Neural crest cell (in vitro differentiated cells): ENCODE measurements at places on chromosomes 6 and 20. TPM values are rescaled to one million over a fixed set of nuclear protein-coding genes. Genes with fewer than 3 reads are reported as not detected.
A peak's percentile ranks its signal among the peaks of the same experiment; 100 is the strongest.

GRCh38 chr6:44829836-44830235 is 442.3 kb downstream of the CDC5L start:
- no peak for DNase-seq

DNA sequence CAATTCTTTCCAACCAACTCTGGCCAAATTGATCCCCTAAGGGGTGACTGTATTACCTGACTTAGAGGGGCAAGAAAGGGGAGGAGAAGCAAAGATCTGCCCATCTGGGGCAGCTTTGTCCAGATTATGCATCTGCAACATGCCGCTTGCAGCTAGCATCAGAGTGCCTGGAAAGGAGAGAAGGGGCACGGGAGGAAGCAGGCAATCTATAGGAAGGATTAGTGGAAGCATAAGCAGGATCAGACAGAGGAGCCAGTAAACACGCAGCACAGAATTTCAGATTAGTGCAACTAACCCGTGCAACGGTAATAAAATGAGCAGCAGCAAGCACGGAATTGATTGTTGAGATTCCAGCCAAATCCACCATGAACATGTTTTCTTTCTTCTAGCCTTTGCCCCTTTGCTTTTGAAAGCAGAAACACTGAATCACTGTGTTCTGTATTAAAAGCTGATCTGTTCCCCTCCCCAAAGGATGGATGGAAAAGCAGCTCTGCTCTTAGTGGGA is 643.6 kb upstream of the CHD6 start:
- no peak for DNase-seq

GRCh38 chr6:163806755-163807499 is 392.4 kb downstream of the QKI start:
- DNase-seq = no peak

- no peak for DNase-seq
Measured at GRCh38 chr6:30135757-30136156, at the start of gene TRIM40. TRIM40 (plus strand) TSS chr6:30136140; CDS start chr6:30137037, 897 bp downstream.

GRCh38 chr6:54805077-54805476 is 41.5 kb upstream of the FAM83B start:
- no peak for DNase-seq

DNA sequence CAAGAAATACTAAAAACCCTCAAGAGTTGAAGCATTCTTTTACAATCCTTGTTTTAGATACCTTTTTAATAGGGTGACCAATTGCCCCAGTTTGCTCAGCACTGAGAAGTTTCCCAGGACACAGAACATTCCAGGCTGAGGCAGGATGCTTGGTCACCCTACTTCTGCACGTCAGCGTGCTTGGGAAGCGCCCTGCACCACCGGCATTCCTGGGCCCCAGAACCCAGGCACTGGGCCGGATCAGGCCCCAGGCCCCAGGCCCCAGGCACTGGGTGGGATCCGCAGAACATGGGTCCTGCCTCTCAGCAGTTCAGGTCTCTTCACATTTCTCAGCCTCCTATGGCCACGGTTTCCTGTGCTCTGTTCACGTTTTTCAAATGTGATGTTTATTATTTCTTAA is 213.8 kb upstream of the QKI start:
- DNase-seq = no peak

The PRL gene
- total RNA-seq = not detected in 2 replicates

GRCh38 chr20:46709459-46710152 is at the start of gene SLC2A10:
SLC2A10 (plus strand) TSS chr20:46709649; CDS start chr20:46709737, 88 bp downstream.
- peak; percentile 65 for DNase-seq

The SLC22A2 gene
- total RNA-seq = not detected in 2 replicates

DNA sequence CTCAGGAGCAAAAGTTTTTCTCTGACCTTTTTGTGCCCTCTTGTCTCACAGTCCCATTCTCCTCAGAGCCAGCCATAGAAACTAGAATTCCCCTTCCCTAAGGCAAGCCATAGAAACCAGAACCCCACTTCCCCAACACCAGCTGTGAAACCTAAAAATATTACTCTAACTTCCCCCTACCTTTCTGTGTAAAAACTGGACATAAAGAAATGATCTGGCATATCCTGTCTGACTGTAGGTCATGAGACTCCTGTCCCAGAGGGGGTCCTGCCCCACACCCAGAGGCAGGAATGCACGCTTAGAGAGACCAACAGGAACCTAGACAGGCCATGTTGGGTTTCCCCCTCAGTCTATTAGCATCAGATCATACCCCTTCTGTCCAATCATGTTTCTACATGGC is 140.6 kb upstream of the SLC22A16 start:
- no peak for DNase-seq

DNA sequence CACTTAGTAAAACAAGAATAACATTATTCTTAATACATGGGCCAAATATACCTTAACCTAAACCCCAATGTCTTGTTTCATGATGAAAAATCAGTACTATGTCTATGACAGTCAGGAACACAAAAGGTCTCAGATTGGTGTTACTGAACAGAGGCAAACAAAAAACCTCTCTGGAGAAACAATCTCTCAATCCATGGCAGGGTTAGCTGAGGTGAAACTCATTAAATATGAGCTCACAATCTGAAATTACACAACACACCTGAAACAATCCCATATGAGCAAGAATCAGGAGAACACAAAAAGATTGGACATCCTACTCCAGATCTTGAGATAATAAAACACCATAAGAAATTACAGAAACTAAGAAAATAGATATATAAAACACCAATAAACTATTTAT is 6.5 kb upstream of the SLC17A4 start:
- no peak for DNase-seq

The LTB gene
- not detected in 2 replicates for total RNA-seq

The EEF1E1 gene
- total RNA-seq = 49.9 and 53.2 TPM in 2 replicates

The ZSCAN26 gene
- 15.0 and 19.8 TPM in 2 replicates for total RNA-seq

DNA sequence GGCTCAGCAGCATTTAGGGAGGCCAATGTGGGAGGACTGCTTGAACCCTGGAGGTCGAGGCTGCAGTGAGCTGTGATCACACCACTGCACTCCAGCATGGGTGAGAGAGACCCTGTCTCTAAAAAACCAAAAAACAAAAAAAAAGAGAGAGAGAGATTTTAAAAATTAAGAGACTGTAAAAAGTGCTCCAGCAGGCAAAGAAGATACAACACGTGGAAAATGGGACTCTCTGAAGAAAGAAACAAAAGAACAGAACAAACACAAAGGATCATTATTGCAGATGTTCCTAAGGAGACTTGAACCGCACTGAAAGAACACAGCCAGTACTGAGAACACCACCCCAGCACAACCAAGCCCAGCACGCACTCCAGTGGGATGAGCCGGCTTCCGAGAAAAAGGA is 74.2 kb downstream of the TAF4 start:
- DNase-seq = no peak

The CLDN20 gene
- not detected in 2 replicates for total RNA-seq

DNA sequence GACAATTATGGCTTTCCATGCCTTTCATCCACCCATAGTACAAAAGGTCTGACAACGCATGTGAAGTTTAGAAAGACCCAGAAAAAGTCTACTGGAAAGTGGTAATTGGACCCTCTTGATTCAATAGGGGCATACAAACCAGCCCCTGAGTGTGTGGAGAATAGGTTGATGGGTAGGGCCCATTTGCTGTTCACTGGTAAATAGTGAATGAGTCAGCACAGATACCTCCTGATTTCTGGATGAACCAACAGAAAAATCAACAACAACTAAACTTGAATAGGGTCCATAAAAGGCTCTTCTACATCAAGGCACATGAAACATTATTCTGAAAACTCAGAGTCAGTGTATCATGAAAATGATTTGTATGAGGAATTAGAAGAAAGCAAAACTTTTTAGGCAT is 235.4 kb upstream of the SLC35B3 start:
- no peak for DNase-seq

The STK38 gene
- total RNA-seq = 26.8 and 27.7 TPM in 2 replicates

DNA sequence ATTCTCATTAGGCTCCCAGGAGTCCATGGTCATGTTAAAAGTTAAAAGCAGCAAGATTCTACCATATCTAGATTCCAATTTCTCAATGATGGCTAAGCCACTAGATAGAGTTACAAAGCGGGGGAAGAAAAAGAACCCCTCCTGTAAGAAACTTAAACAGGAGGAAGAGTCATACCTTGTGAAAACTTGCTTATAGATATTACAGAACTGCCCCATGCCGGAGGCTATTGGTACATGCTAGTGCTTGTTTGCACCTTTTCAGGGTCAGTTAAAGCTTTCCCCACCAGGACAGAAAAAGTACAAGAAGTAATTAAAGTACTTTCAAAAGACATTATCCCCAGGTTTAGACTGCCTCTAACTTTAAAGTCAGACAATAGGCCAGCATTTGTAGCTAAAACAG is 15.5 kb upstream of the GSTA3 start:
- no peak for DNase-seq

DNA sequence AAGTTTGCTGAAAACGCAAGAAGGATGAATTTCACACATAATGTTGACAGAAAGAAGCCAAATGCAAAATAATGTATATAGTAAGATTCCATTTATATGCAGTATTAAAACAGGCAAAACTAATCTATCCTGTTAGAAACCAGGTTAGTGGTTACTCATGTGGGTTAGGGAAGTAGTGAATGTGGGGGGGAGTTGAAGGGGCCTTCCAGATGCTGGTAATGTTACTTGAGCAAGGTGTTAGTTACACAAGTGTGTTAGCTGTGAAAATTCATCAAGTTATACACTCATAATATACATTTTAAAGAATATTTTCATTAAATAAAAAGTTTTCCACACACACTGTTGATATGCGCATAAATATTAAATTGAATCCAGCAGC is 29.8 kb downstream of the USP45 start:
- DNase-seq = no peak

The SLPI gene
- not detected in 2 replicates for total RNA-seq

The ADAM33 gene
- total RNA-seq = 3.0 and 3.2 TPM in 2 replicates

The PRPH2 gene
- not detected in 2 replicates for total RNA-seq

GRCh38 chr6:62891065-62891647 is 320.1 kb upstream of the FKBP1C start:
- DNase-seq = no peak

DNA sequence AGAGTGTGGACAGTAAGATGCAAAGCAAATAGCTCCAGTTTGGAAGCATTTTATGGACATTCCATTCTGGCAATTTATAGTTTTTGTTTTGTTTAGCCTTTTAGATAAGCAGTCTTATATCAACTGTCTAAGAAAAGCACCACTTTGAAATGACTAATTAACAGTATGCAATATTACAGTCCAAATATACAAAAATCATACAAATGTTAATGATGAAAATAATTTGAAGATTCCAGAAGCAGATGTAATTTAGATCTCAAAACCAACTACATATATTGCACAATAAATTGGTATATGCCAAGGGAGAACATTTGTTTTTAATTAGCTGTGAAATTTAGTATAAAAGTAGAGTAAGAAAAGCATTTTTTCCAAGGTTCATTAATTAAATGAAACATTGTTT is 158.8 kb downstream of the KIF6 start:
- DNase-seq = no peak

DNA sequence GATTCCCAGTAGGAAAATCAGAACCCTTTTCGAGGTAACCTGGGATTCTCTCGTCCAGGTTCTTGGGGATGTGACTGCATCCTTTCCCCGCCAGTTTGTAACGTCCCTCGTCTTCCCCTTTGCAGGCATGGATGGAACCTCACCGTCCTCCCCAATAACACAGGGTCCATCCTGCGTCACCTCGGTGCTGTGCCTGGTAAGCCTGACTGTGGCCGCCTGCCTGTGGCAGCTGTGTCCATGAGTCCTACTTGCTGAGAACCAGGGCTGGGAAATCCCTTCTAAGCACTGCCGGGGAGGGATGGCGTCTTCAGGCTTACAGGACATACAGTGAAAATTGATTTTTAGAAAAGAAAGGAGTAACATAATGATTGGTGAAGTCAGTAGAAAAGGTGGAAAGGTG is 155.6 kb downstream of the DTNBP1 start:
- no peak for DNase-seq

DNA sequence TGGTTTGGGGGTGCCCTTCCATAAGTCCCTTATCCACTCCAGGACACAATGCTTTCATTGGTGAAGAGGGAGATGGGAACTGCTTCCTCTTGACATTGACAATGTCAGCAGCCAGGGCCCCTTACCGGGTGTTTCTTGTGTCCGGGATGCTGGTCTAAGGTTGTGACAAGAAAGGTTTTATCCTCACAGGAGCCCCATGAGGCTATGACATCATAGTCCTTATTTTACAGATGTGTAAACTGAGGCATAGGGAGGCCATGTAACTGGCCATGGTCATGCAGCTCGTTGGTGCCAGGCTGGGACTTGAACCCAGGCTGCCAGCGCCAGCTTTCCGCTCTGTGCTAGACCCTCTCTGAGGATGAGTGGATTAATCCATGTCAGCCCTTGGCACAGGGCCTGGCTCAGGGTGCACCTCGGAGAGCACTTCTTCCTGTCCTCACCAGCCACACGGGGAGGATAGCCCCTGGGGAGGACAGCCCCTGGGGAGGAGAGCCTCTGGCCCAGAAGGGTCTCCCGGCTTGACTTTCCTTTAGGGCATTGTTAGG is 157.3 kb downstream of the SYCP2 start:
- no peak for DNase-seq

GRCh38 chr6:160263196-160263939 is 4.7 kb upstream of the SLC22A2 start:
- no peak for DNase-seq

The SASH1 gene
- total RNA-seq = 88.0 and 90.0 TPM in 2 replicates

DNA sequence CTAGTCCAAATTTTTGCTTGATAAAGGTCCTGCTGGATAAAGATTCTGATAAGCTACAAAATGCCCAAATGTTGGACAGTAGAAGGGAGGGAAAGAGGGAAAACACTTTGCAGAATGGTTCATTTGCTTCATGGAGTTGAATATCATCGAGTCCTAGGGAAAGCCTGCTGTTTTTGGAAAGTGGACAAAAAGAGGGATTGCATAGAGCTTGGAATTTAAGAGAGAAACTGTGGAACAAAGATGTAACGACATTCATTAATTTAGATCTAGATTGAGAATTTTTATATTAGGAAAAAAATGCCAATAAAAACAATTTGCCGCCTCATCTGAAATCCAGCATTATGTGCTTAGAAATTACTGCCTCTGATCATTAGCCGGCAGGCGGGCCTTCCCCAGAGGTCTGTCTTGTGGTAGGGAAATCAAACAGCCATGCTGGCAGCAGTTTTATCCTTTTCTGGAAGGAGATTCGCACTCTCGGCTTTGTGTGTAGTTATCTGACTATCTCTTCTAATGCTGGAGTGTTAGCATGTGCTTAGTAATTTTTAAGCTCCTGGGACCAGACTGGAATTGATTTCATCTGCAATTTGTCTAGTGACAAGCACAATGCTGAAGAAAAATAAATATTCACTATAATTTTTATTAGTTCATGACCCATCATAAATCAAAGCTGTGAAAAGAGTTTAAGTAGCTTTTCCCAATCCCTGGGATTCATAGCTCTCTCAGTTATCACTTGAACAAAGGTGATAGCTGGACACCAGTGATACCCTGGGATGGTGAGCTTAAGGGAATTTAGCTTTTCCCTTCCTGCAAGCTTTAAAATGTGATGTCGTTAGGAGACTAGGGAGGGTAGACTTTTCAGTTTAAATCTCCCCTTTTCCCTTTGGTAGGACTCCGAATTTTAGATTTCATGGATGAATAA is 329.5 kb downstream of the PRL start:
- no peak for DNase-seq
